ENCODE measurements at places on chromosomes 13 and 19.

DNA sequence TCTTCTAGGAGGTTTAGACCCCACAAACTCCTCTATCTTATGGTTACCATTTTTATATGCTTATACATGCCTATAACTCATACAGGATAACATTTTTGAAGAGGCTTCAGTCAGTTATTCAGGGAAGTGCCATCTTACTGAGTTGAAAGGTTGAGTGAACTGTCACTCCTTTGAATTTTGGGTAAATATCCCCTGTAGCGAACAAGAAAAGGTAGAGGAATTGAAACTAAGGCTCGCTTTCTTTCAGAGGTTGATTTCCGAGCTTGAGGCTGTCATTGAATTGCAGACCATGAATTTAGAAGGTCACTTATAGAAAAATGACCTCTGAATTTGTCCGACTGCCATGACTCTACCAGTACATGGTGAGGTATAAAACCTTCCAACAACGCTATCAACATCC, 35.1 kb downstream of the MICU2 start:
- DNase-seq, result no peak

DNA sequence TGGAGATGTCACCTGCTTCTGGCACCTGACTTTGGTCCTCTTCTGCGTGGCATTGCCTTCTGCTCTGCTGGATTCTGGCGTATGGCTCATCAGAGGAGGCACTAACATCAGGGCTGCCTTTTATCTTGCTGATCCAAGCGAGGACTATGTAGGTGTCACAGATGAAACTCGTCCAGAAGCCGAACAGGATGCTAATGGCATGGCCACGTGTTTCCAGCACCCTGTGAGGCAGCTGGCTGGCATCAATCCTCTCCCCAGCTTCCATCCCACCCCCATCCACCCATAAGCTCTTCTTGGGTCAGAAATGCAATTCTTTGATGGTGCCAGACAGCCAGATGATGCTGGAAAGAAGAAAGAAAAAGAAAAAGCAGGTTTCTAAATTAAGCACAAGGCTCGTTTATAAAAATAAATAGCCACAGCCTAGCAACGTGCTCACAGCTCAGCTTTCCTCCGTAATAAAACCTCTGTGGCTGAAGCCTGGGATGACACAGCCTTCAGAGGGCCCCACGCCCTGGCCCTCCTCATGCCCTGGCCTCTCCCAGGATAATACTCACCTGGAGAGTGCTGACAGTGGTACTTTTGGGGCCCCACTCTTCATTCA, 212.9 kb upstream of the SERP2 start:
- no peak for DNase-seq

DNA sequence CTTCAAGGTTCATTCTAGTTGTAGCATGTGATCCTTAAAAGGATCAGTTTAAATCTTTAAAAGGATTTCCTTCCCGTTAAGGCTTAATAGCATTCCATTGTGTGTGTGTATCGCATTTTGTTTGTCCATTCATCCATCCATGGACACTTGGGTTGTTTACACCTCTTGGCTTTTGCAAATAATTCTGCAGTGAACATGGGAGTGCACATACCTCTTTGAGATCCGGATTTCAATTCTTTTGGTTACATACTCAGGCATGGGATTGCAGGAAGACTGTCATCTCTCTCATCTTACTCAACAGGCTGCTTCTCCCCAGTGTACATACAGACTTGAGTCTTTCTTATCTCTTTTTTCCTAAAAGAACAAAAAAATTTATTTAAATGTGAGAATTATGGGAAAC, 1.2 kb downstream of the RNF113B start:
- DNase-seq, result no peak

DNA sequence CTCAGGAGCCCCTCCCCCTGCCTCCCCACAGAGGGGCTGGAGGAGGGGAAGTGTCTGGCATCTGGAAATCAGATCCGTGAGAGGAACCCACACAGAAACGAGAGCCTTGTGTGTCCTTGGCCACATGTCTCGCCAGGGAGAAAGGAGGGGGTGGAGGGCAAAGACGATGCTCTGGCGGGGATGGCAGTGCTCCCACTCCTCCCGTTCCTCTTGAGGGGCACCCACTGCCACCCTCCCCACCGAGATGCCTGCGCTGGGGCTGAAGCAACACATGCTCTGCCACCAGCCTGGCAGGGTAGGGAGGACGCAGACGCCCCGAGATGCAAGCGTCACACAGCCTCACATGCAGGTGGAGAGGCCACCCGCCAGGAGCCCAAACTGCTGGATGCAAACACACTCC, 2.8 kb downstream of the ADGRL1 start:
- DNase-seq, result no peak

- DNase-seq, result no peak
Observed at GRCh38 chr13:106561551-106562170, 6.3 kb downstream of the ARGLU1 start.

DNA sequence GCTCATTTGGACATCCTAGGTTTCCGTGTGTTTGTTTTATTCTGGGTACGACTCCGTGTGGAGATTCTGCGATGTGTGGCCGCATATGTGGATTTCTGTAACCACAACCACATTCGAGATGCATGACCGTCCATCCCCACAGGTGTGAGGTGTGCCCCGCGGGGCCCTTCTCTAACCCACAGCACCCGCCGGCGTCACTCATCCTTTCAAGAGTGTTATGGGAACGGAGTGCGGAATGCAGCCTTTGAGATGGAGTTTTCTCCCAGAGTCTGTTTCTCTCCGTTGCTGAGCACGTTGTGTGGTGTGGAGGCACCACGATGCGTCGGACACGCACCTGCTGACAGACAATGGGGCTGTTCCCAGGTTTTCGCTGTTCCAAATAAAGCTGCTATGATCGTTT, 40.0 kb downstream of the C13orf46 start:
- no peak for DNase-seq

DNA sequence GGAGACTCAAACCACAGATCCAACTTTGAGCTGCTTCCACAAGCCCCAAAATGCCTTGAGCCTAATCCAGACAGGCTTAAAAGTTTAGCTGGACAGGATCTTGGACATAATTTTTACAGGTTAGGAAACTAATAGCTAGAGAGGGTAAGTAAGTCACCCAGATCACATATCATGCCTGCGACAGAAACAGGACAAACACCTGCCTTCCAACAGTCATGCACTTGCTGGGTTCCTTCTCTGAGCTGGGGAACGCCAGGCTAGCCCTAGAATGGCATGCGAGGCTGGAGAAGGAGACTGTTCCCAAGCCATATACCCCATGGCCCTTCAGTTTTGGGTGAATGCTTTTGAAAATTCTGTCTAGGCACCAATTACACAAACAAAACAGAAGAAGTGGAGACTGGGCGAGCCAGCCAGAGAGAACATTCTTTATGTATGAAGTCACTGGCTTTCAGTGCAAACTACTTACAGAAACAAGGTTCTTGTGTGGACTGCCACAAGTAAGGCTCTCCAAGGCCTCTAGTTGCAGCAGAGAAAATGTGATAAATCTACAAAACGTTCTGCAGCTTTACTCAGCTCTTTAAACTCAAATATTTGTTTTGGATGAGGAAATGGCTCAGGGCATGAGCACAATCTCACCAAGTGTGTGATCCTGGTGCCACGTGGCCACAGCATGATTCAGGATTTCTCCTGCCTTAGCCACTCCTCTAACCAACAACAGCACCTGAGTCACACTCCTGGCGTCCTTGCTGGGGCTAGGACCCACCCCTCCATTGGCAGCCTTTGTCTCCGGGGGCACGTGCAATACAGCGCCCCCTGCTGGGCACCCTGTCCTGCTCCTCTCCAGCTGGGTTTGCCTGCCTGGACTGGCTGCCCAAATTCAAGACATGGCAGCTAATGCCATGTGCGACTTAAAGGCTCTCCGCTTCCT, 73.4 kb upstream of the UBL3 start:
- DNase-seq, result no peak

Data from MV-4-11 (cell line).